ENCODE measurements at places on chromosomes 6 and 20. TPM values are rescaled to one million over a fixed set of nuclear protein-coding genes. Genes with fewer than 3 reads are reported as not detected.
A peak's percentile ranks its signal among the peaks of the same experiment; 100 is the strongest.

DEK gene
- 152 TPM for total RNA-seq

MLN gene
- not detected for total RNA-seq

CD24 gene
- total RNA-seq: 1.2 TPM

COL9A1 gene
- total RNA-seq: not detected

GHRH gene
- total RNA-seq: not detected

SIRPG gene
- 1.3 TPM for total RNA-seq

NOX3 gene
- not detected for total RNA-seq

ULBP2 gene
- total RNA-seq: 0.98 TPM

SLC25A27 gene
- 1.0 TPM for total RNA-seq

FITM2 gene
- total RNA-seq: 4.5 TPM

MYL9 gene
- total RNA-seq: 0.76 TPM

ENPP4 gene
- total RNA-seq: 7.6 TPM

TPX2 gene
- 102 TPM for total RNA-seq

RXRB gene
- total RNA-seq: 43.9 TPM

ECT2L gene
- not detected for total RNA-seq

FAM209B gene
- 1.7 TPM for total RNA-seq

TNNC2 gene
- not detected for total RNA-seq

DCDC2 gene
- total RNA-seq: not detected

GRCh38 chr20:57157106-57157691 is 109.2 kb downstream of the BMP7 start:
- DNase-seq: no peak
- H3K27me3 ChIP-seq: peaks cover 17% of the 10 kb centered on the region
- H3K27ac ChIP-seq: no peak overlapping the region
- no peak overlapping the region for H3K4me3 ChIP-seq
- H3K36me3 ChIP-seq: no peaks in the 10 kb centered on the region

GRCh38 chr20:25064561-25065071 is 6.7 kb upstream of the ACSS1 start:
- peaks cover 26% of the 10 kb centered on the region for H3K27me3 ChIP-seq
- no peak overlapping the region for H3K4me3 ChIP-seq
- DNase-seq: no peak

DNA sequence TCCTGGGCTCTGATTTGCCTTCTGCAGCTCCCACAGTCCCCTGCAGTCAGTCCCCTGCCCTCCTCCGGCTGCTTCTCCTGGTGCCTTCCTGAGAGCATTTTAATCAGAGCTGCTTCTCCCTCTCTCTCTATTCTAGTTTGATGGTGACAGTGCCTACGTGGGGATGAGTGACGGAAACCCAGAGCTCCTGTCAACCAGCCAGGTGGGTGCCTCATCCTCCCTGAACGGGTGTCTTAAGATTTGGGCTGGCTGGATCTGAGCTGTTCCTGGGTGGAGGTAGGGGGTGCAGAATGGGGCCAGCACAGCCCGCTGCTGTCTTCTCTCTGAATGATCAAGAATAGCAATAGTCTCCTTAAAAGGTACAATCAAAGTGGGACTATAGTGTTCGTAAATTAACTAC is 58.6 kb downstream of the TOX2 start:
- H3K4me1 ChIP-seq: no peaks in the 10 kb centered on the region
- H3K36me3 ChIP-seq: no peaks in the 10 kb centered on the region
- peak overlapping the region; percentile 12 for H3K27ac ChIP-seq
- no peak for DNase-seq
- H3K27me3 ChIP-seq: peaks cover 34% of the 10 kb centered on the region
- H3K4me3 ChIP-seq: no peak overlapping the region

- peaks cover 19% of the 10 kb centered on the region for H3K27me3 ChIP-seq
- H3K4me1 ChIP-seq: no peaks in the 10 kb centered on the region
- H3K27ac ChIP-seq: no peak overlapping the region
- H3K36me3 ChIP-seq: no peaks in the 10 kb centered on the region
- no peak for DNase-seq
Measured at GRCh38 chr6:84072442-84072997, 38.9 kb downstream of the MRAP2 start.

DNA sequence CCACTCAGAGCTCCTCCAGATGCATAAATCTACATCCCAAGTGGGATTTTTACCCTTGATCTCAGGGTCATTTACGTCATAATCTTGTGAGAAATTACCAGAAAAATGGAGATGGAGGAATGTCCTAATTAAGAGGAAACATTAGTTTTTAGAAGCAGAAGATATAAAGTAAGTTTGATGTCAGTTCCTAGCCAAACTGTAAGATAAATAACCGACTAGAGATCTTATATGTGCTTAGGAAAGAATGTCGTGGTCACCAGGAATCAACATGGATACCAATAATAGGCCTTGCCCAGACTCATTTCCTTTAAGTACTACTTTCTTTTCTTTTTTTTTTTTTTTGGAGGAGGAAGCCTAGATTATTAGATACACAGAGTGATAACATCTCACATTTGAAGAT is 186.9 kb downstream of the UTRN start:
- H3K4me1 ChIP-seq: peaks cover 40% of the 10 kb centered on the region
- peak overlapping the region; percentile 22 for H3K27ac ChIP-seq
- no peaks in the 10 kb centered on the region for H3K27me3 ChIP-seq
- DNase-seq: no peak
- no peak overlapping the region for H3K4me3 ChIP-seq
- peaks cover 26% of the 10 kb centered on the region for H3K36me3 ChIP-seq

GRCh38 chr20:55561259-55561658 is 444.1 kb downstream of the CBLN4 start:
- no peaks in the 10 kb centered on the region for H3K4me1 ChIP-seq
- H3K27ac ChIP-seq: no peak overlapping the region
- H3K36me3 ChIP-seq: no peaks in the 10 kb centered on the region
- no peak for DNase-seq
- H3K27me3 ChIP-seq: no peaks in the 10 kb centered on the region

GRCh38 chr6:139923964-139924475 is 549.6 kb upstream of the CITED2 start:
- no peak overlapping the region for H3K4me3 ChIP-seq
- H3K4me1 ChIP-seq: peaks cover 7% of the 10 kb centered on the region
- peaks cover 21% of the 10 kb centered on the region for H3K27me3 ChIP-seq
- no peaks in the 10 kb centered on the region for H3K36me3 ChIP-seq

DNA sequence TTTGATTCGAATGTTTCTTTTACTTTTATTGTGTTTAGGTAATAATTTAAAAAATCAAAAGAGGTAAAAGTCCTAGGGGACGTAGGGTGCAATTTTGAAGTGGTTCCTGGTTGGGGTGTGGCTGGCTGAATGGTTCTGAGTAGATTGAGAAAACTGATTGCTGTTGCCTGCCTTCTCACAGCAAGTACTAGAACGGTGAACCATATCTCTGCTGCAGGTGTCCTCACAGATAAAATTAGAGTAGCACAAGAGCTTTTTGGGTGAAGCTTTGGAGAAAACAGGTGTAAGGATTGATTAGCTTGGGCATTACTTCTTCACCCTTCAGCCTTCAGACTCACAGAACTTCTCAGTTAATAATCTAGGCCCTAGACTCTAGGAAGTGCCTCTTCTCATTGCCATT is 19.8 kb upstream of the GJA10 start:
- no peak overlapping the region for H3K4me3 ChIP-seq
- no peaks in the 10 kb centered on the region for H3K27me3 ChIP-seq
- H3K4me1 ChIP-seq: peaks cover 2% of the 10 kb centered on the region
- no peak for DNase-seq

DNA sequence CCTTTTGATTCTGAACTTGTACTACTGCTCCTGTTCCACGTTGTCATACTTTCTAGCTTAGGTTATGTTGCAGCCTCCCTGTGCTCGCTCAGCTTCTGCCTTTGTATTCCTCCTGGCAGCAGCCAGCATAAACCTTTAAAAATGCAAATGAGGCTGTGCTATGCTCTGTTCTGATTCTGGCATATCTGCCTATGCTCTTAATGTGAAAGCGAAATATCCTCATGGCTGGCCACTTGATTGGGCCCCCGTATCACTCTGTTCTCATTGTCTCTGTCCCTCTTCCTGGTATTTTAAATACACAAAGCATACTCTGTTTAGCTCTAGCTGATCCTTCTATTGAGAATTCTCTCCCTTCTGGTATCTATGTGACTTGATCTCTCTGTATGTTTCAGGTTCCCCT is 139.0 kb downstream of the JARID2 start:
- no peaks in the 10 kb centered on the region for H3K27me3 ChIP-seq
- no peaks in the 10 kb centered on the region for H3K36me3 ChIP-seq
- peak overlapping the region; percentile 3 for H3K4me3 ChIP-seq
- H3K4me1 ChIP-seq: peaks cover 65% of the 10 kb centered on the region
- peak overlapping the region; percentile 45 for H3K27ac ChIP-seq
- DNase-seq: no peak

- DNase-seq: no peak
- H3K4me3 ChIP-seq: no peak overlapping the region
- H3K27me3 ChIP-seq: no peaks in the 10 kb centered on the region
Measured at GRCh38 chr20:5662769-5663168, 87.4 kb upstream of the SHLD1 start.

- no peaks in the 10 kb centered on the region for H3K36me3 ChIP-seq
- H3K4me1 ChIP-seq: no peaks in the 10 kb centered on the region
- DNase-seq: no peak
- H3K27ac ChIP-seq: no peak overlapping the region
Measured at GRCh38 chr6:21181866-21182265, 411.7 kb upstream of the SOX4 start.

DNA sequence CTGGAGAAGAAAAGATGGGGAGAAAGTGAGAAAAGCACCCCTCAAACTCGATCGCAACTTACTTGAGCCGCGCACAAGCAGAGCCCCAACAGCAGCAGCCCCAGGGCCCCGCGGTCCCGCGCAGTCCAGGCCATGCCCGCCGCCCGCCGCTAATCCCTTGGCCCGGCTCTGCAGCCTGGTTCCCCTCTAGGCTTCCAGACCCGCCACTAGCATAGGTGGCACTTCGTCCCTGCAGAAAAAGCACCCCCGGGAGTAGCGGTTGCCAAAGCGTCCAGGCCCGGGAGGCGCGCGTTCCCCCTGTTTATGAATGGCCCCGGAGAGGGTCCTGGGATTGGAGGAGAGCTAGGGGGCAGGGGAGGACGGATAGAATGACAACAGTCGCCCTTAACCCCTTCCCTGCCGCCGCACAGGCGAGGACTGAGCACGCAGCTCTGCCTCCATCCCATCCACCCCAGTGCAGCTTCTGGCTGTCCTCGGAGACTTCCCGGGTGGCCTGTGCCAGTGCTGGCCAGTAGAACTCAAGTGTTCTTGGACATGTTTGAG is 19.9 kb downstream of the COL9A1 start:
- no peak overlapping the region for H3K4me3 ChIP-seq
- H3K36me3 ChIP-seq: no peaks in the 10 kb centered on the region
- no peaks in the 10 kb centered on the region for H3K4me1 ChIP-seq
- no peak overlapping the region for H3K27ac ChIP-seq

GRCh38 chr6:31614075-31614619 is 887 bp upstream of the AIF1 start:
- H3K4me1 ChIP-seq: peaks cover 10% of the 10 kb centered on the region
- H3K27me3 ChIP-seq: no peaks in the 10 kb centered on the region
- no peaks in the 10 kb centered on the region for H3K36me3 ChIP-seq

GRCh38 chr6:8513174-8513573 is 77.8 kb upstream of the SLC35B3 start:
- no peak overlapping the region for H3K27ac ChIP-seq
- no peak for DNase-seq
- H3K27me3 ChIP-seq: no peaks in the 10 kb centered on the region
- no peaks in the 10 kb centered on the region for H3K36me3 ChIP-seq
- no peaks in the 10 kb centered on the region for H3K4me1 ChIP-seq

- H3K4me3 ChIP-seq: no peak overlapping the region
- no peaks in the 10 kb centered on the region for H3K36me3 ChIP-seq
- H3K4me1 ChIP-seq: no peaks in the 10 kb centered on the region
- no peak overlapping the region for H3K27ac ChIP-seq
- H3K27me3 ChIP-seq: no peaks in the 10 kb centered on the region
Measured at GRCh38 chr20:33061658-33062028, 7.9 kb downstream of the BPIFB3 start.

DNA sequence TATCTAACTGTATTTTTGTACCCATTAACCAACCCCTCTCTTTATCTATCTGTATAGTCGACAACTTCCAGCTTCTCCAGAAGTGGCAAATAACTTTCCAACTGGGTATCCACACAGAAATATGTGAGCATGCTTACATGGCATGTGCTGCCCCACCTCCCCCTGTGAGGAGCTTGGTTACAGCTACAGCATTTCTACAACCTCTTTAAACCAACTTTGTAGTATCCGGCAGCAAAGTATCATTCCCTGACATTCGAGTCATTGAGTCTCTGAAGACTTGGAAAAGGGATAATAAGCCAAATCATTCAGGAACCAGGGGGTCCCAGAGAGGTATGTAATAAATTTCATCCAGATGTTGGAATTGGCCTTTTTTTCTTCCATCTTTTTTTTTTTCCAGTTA is 48.2 kb upstream of the ASIP start:
- DNase-seq: no peak
- H3K27me3 ChIP-seq: peaks cover 40% of the 10 kb centered on the region
- no peaks in the 10 kb centered on the region for H3K4me1 ChIP-seq
- no peak overlapping the region for H3K27ac ChIP-seq

- no peaks in the 10 kb centered on the region for H3K4me1 ChIP-seq
- peaks cover 6% of the 10 kb centered on the region for H3K27me3 ChIP-seq
- no peak overlapping the region for H3K27ac ChIP-seq
- H3K4me3 ChIP-seq: no peak overlapping the region
Measured at GRCh38 chr20:56870271-56870670, 241.2 kb downstream of the TFAP2C start.

GRCh38 chr6:158707120-158707820 is 57.4 kb downstream of the SYTL3 start:
- peaks cover 32% of the 10 kb centered on the region for H3K4me1 ChIP-seq
- H3K4me3 ChIP-seq: no peak overlapping the region
- DNase-seq: no peak
- no peaks in the 10 kb centered on the region for H3K27me3 ChIP-seq
- no peak overlapping the region for H3K27ac ChIP-seq

DNA sequence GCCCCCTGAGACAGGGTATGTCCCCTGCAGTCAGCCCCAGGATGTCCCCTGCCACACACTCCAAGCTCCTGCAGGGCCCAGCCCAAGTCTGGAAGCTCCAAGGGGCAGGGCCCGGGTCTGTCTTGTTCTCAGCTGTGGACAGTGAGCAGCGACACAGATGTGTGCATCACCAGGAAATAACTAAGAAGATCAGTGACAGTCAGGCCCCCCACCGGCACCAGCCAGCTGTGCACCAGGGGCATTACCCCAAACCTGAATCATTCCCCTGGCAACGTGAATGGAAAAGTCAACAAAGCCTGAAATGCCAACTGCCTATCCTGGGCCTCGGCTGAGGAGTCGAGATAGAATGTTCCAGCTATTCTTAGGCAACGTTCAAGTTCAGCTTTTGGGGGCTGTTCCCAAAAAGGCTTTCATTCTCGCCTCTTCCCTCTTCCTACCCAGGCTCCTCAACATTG is 105.0 kb downstream of the PREX1 start:
- H3K27me3 ChIP-seq: no peaks in the 10 kb centered on the region
- no peak for DNase-seq
- peaks cover 89% of the 10 kb centered on the region for H3K4me1 ChIP-seq

- DNase-seq: no peak
- H3K27ac ChIP-seq: no peak overlapping the region
Measured at GRCh38 chr6:40160826-40161225, 226.6 kb upstream of the MOCS1 start.

GRCh38 chr6:73873081-73873480 is 177.1 kb downstream of the CD109 start:
- no peak for DNase-seq
- no peaks in the 10 kb centered on the region for H3K36me3 ChIP-seq
- H3K4me1 ChIP-seq: peaks cover 4% of the 10 kb centered on the region
- no peak overlapping the region for H3K27ac ChIP-seq

GRCh38 chr6:139376604-139377218 is 2.3 kb upstream of the CITED2 start:
- peaks cover 51% of the 10 kb centered on the region for H3K4me1 ChIP-seq
- no peak for DNase-seq
- peaks cover 3% of the 10 kb centered on the region for H3K27me3 ChIP-seq
- H3K4me3 ChIP-seq: peak overlapping the region; percentile 99
- peak overlapping the region; percentile 98 for H3K27ac ChIP-seq
- peaks cover 7% of the 10 kb centered on the region for H3K36me3 ChIP-seq

Data from natural killer cell treated with Interleukin-12 subunit alpha and Interleukin-12 subunit beta and Interleukin-15 and Interleukin-18, amount 100 ng/mL, for 72 hours (primary cell).